ENCODE measurements at places on chromosomes 6 and 20.

DNA sequence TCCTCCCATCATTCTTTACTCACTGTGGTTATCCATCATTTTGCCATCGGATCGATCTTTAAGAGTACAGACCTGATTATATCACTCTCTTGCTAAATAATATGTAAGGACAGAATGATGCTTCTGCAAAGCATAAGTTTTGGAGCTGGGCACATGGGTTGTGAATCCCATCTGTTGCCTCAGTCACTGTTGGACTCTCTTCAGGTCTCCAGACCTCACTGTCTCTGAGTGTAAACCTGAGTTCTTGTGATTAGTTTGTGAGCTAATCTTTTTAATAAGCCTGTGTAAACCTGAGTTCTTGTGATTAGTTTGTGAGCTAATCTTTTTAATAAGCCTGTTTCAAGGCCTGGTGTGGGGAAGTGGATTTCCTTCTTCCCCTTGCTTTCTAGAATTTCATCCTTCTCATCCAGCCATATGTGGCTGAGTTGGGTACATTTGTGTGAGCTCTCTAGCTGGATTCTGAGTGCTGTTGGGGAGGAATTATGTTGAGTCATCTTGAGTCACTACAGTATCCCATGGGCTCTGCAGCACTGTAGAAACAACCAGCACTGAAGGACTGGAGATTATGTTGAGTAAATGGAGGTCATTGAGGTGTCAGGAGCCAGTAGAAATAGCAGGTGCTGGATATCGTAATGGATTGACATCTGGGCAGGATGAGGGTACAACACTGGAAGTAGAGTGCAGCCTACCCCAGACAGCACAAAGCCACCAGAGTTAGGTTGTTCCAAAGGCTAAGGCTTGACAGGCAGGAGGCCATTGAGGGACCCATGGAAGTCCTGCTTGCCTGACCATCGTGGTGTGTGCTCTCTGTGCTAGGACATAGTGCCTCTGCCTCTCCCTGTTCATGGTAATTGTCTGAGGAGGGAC is 52.4 kb downstream of the SCAND1 start:
- no peak for DNase-seq

DNA sequence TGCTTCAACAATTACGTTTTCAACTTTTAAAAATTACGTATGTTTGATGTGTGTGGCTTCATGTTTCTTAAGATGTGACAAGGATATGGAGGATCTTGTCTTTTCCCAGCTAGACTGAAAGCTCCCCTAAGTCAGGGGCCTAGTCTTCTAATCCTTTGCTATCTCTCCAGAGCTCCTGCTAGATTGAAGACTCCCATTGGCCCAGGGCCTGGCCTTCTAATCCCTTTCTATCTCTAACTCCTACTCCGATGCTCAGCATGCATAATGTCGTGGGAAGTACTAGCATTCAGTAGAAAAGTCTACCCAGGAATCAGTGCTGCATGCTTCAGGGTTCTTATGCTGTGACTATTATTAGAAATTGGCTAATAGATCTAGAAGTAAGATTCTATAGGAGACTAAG is 144.8 kb upstream of the SUPT3H start:
- DNase-seq = no peak

GRCh38 chr20:562232-562897 is 18.8 kb upstream of the CSNK2A1 start:
- no peak for DNase-seq

DNA sequence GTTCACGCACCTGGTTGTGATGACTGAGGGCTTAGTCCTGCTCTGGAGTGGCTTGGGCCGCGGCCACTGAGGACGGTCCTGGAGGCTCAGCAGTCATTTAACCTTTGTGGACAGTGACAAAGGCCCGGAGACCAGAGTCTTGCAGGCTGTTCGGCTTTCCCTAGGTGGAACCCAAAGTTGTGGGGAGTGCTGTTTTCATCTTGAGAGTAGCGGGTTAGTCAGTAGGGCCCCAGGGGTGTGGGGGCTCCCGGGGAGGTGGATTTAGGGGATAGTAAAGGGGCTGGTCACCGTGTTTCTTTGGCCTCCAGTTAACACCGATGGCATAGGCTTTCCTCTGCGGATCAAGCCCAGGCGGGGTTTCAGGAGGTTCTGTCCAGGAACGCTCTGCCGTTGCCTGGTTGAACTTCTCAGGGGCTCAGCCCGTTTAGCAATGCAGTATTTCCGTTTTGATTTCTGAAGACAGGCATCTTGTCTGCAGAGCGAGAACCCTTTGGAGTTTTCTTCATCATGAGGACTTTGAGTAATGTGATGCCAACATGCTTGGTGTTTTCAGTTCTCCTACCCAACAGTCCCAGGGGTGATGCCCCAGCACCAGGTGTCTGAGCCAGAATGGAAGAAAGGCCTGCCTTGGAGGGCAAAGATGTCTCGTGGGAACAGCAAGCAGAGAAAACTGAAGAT is 31.8 kb downstream of the ZNF831 start:
- DNase-seq = no peak

- DNase-seq = no peak
Measured at GRCh38 chr20:34491226-34491931, 24.8 kb upstream of the DYNLRB1 start.

GRCh38 chr20:50085146-50085480 is 27.8 kb downstream of the UBE2V1 start:
- no peak for DNase-seq

- no peak for DNase-seq
Measured at GRCh38 chr20:9493803-9494202, 20.6 kb upstream of the LAMP5 start.

All from NCI-H2029 (cell line).